ENCODE measurements at places on chromosomes 1 and 21. TPM values are rescaled to one million over a fixed set of nuclear protein-coding genes. Genes with fewer than 3 reads are reported as not detected.

The SLC16A4 gene
- 26.3 TPM for total RNA-seq

The ACTN2 gene
- total RNA-seq: not detected

The HORMAD1 gene
- total RNA-seq: not detected

The ADCY10 gene
- 0.94 TPM for total RNA-seq

DNA sequence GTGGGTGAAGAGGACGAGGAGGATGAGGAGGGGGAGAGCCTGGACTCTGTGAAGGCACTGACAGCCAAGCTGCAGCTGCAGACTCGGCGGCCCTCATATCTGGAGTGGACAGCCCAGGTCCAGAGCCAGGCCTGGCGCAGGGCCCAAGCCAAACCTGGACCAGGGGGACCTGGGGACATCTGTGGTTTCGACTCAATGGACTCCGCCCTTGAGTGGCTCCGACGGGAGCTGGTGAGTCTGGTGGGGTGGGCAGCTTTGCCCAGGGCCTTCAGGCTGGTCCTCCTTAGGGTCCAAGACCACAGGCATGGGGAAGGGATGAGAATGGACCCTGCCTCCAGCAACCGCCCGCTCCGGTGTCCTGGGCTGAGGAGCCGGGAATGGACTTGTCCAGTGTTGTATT lies 430 bp downstream of the FAM167B start:
- no peak for DNase-seq

The KCNA3 gene
- total RNA-seq: not detected

GRCh38 chr1:221851336-221851735 lies 109.4 kb upstream of the DUSP10 start:
- no peak for DNase-seq

DNA sequence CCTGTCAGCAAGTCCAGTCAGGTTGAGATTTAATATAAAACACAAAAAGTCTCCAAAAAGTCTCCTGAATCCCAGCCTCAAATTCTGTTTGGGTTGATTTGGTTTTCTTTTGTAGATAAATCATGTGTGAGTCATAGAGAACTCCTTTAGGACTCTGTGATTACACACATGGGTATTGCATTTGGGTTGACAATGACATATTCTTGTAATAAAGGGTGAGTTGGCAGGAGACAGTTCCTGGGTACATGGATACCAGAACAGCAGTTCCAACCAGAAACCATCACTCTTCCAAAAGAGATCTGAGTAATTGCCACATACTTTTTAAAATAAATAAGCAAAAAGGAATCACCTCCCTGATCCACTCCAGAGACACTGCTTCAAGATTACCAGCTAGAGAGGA lies 8.9 kb downstream of the CR2 start:
- no peak for DNase-seq

The TEKT2 gene
- 0.70 TPM for total RNA-seq

DNA sequence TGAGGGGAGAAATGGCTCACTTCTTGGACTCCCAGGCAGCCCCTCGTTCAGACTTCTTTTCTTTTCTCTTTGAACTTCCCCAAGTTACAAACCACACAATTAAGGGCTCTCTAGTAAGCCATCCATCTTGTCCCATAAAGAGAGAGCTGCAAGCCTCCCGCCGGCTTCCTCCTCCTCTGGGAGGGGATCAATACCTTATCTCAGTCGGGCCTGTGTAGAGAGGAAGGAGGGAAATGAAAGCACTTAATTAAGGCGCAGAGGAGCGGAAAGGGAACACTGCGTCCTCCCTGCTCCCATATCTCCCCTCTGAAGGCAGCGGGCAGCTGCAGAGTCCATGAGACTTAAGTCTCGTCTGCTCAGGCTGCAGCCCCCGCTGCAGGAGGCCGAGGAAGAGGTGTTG lies 112.6 kb upstream of the CSF3R start:
- DNase-seq: no peak

DNA sequence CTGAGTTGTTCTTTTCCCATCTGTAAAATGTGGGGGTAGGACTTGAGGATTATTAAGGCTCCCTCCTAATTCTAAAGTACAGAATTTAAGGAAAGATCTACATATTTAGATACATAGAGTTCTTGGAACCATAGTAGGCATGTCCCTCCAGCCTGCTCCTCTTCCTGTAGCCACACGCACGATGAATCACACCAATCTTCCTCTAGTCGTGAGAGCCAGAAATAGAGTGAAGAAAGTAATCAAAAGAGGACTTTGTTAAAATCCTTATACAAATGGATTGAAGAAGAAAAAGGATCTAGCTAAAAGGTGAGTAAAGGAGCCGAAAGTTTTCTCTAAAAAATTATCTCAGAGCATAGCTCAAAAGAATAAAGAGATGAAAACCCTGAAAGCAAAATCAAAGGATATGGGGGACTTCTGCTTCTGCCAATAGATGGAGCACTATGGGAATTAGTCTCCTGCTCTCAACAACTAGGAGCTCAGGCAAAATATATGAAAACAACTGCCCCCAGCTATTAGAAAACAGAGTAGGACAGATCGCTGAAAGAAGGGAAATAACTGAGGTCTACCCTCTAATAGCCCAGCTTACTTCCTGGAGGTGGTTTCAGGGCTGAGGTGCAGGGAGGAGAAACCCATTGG lies 8.5 kb downstream of the C1orf141 start:
- no peak for DNase-seq

The KLHDC8A gene
- total RNA-seq: not detected

The CRABP2 gene
- total RNA-seq: 146 TPM

DNA sequence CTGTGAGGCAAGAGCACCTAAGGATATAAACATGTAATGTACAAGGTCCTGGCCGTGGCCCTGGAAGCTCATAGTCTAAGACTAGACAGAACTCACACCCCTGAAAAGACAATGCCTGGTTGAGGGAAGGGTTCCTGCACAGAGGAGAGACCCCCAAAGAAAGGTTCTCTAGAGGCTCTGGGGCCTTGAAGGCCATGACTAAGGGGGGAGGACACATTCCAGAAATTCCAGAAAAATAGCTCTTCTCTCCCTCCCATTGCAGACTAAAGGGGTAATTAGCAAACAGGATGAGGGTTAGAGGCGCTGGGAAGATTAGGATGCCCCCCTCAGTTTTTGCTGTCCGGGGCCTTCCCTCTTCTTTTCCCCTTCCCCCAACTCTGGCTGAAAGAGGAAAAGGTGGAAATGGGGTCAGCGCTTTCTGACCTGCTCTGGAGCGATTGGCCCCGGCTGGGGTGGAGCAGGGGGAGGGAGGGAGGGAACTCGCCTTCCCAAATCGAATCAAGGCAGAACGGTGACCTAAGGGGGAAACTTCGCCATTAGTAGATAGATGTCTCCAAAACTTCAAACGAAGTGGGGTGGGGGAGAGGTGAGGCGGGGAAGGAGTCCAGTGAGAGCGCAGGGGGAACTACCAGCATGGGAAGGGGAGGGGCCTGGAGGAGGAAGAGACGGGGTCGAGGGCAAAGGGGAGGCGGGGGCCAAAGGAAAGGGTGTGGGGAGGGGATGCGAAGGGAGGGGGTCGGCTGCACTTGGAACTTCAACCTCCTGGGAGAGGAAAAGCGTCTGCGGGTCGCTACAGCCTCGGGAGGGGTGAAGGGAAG lies 11.8 kb downstream of the PAX7 start:
- no peak for DNase-seq

GRCh38 chr1:48777219-48777895 lies 666 bp upstream of the BEND5 start:
- no peak for DNase-seq

The CYP2J2 gene
- not detected for total RNA-seq

- DNase-seq: no peak
Measured at GRCh38 chr1:54174106-54174505, 21.3 kb upstream of the CDCP2 start.

The RCSD1 gene
- total RNA-seq: not detected

DNA sequence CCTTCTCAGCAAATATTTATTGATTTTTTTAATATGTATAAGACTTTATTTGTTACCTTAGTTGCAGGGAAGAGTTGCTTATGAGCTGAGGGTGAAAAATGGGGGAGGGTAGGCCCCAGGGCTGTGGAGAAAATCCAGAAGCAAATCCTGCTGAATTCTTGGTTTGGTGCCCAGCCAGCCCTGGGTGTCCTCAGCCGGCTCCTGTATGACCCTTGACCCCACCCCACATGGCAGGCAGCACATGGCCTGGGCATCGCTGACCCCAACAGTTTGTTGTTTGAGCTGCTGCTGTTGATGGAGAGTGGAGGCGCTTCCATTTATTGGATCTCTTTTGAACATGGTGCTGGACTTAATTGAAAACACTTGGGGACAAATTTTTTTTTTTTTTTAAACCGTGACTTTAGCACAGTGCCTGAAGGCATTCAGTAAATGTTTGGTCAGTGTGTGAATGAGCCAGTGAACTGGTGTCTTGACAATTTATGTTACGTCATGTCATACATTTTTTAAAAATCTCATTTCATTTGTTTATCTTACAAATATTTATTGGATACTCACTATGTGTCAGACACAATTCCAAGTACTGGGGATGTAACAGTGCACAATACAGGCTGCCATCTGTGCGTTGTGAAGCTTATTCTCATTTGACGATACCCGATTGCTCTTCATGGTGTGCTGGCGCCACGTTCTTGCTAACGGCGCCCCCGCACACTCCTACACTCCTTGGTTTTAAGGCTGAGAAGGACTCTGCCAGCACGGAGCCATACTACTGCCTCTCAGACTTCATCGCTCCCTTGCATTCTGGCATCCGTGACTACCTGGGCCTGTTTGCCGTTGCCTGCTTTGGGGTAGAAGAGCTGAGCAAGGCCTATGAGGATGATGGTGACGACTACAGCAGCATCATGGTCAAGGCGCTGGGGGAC lies 98.8 kb downstream of the MTR start:
- peak; percentile 66 for DNase-seq

The SPRR2G gene
- total RNA-seq: not detected

The C8B gene
- not detected for total RNA-seq

GRCh38 chr21:28391938-28392849 lies 600.5 kb downstream of the LTN1 start:
- DNase-seq: no peak

DNA sequence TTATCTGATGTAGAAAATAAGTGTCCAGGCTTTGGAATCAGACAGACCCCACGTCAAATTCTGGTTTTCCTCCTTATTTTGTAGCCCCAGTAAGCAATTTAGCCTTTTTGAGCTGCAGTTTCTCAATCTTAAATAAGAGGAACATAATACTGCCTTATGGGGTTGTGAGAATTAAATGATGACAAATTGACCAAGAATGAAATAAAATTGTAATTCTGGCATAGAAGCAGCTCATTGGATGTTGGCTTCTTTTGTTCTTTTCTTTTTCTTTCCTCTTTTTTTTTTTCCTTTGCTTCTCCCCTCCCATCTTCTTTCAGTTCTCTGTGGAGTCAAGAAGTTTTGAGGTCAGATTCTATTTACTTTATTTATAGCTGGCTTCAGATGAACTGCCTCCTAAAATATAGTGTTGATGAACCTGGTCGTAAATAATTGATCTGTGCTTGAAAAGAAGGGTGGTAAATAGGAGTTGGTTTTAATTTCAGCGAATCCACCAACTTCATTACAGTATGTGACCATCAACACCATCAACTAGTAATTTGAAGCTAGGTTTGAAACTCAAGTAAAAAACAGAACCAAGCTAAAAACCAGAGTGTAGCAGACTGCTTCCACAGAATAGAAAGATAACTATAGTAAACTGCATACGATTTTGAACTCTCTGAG lies 81.1 kb downstream of the CACHD1 start:
- DNase-seq: no peak

DNA sequence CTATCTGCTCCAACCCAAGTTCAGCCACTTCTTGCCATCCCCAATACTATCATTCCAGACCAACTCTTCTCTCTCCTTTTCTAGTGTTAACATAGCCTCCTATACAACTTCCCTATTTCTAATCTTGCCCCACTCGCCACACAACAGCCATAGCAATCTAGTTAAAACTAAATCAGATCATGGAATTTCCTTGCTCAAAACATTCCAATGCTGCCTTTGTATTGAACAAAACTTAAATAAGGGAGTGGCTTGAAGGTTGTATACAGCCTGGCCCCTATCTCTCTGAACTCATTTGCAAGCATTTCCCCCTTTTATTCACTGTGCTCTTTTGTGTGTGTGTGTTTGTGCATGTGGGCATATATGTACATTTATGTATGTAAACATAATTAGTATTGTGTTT lies 118.1 kb upstream of the SGIP1 start:
- DNase-seq: no peak

- DNase-seq: no peak
Measured at GRCh38 chr1:237931581-237931980, 40.9 kb upstream of the ZP4 start.

GRCh38 chr1:64941461-64942117 lies 24.8 kb downstream of the JAK1 start:
- no peak for DNase-seq

The GNAT2 gene
- total RNA-seq: not detected

DNA sequence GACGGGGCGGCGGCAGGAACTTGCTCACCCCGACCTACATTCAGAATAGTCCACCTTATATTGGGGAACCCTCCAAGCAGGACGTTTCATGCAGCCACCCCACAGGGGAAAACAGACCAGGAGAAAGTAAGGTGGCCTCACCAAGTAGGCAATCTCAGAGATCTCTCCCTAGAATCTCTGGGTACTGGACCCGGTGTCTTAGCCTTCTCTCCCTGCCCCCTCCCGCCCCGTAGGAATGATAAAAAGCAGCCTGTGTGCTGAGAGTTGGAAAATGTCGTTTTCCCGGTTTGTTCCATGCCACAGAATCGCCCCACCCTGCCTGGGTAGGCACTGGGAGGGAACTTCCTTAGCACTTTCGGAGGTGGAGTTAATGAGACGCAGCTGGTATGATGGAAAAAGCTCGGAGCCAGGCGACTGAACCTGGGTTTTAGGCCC lies 789 bp upstream of the PTPN14 start:
- no peak for DNase-seq

The PTGER3 gene
- total RNA-seq: not detected

DNA sequence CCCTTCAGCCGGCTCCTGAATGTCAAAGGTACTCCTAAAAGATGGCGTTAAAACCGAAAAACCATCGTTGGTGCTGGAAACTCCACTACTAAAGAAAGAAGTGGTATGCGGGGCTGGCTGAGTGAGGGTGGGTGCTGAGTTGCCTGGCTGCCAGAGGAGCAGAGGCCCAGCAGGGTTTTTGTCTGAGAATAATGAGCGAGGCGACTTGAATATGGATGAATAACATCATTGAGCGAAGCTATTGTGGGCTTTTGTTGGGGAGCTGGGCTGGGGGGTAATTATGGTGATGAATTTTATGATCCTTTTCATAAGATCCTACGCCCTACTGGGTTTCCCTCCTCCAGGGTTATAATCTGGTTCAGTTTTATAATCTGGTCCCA lies 2.0 kb downstream of the PDPN start:
- DNase-seq: no peak

GRCh38 chr1:81157686-81158085 lies 643.0 kb upstream of the ADGRL2 start:
- DNase-seq: no peak

GRCh38 chr1:65725064-65725463 lies 67.6 kb upstream of the PDE4B start:
- DNase-seq: no peak

Data from osteocyte (in vitro differentiated cells).